Brain microvascular endothelial cell (primary cell): ENCODE measurements at places on chromosomes 5 and 9.

GRCh38 chr9:90927496-90927895, 125.9 kb downstream of the SYK start:
- DNase-seq: no peak

- peak; percentile 24 for DNase-seq
Measured at GRCh38 chr5:175696139-175696854, 38.4 kb downstream of the HRH2 start.

- no peak for DNase-seq
Measured at GRCh38 chr5:143916451-143916850, 104.5 kb downstream of the HMHB1 start.

GRCh38 chr9:137986268-137987099, 108.9 kb downstream of the CACNA1B start:
- no peak for DNase-seq

DNA sequence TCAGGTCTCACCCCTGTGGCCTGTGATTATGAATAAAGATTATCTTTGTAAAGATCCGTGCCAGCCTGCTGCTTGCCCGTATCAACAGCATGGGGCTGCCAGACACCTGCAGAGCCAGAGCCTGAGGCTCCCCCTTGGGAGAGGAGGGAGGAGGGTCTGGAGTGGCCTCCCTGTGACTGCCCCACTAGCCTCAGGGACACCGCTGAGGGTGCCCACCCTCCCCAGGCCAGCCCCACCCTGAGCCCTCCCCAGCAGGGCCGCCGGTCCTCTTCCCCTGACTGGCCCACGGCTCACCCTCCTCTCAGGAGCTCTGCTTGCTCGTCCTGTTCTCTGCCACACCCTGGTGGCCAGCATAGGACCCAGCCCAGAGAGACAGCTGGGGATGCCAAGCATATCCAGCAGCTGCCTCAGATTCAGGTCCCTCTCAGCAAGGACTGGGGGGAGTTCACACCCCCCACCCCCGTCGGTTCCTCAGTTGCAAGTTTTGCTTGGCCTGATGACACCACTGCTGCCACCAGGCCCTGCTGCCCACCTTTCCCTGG, 1.9 kb downstream of the SSNA1 start:
- no peak for DNase-seq

DNA sequence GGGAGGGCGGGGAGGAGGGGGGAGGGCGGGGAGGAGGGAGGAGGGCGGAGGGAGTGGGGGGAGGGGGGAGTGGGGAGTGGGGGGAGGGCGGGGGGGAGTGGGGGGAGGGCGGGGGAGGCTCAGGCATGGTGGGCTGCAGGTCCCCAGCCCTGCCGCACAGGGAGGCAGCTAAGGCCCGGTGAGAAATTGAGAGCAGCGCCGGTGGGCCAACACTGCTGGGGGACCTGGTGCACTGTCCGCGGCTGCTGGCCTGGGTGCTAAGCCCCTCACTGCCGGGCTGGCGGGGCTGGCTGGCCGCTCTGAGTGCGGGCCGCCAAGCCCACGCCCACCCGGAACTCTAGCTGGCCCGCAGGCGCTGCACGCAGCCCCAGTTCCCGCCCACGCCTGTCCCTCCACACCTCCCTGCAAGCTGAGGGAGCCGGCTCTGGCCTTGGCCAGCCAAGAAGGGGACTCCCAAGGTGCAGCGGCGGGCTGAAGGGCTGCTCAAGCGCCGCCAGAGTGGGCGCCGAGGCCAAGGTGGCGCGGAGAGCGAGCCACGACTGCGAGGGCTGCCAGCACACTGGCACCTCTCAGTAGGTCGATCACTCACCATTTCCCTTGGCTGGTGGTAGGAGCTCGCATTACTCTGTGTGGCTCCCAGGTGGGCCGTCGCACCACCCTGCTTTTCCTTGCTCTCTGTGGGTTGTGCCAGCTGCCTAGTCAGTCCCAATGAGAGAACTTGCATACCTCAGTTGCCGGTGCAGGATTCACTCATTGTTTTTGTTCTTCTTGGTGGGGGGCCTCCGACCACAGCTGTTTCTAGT, 160.2 kb downstream of the CNTLN start:
- no peak for DNase-seq

GRCh38 chr5:6827526-6828219, 114.4 kb downstream of the TENT4A start:
- no peak for DNase-seq

DNA sequence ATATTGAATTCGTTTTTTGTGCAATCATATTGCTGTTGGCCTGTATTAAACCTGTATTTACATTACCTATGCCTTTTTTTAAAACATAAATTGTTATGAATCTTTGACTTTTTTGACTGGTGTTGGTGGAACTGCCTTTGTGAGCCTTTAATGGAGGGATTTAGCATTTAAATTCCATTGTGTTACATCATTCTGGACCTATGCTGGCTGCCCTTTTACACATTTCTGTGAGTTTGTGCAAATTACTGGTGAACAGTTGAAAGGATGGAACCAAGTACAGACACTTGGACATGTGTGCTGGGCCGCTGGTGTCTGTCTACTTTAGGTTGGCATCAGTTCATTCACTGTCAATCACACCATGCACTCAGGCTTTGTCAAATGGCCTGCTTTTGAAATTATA, 3.4 kb downstream of the SNX18 start:
- no peak for DNase-seq

- DNase-seq: peak; percentile 33
Measured at GRCh38 chr9:21747175-21747574, 55.3 kb upstream of the MTAP start.

DNA sequence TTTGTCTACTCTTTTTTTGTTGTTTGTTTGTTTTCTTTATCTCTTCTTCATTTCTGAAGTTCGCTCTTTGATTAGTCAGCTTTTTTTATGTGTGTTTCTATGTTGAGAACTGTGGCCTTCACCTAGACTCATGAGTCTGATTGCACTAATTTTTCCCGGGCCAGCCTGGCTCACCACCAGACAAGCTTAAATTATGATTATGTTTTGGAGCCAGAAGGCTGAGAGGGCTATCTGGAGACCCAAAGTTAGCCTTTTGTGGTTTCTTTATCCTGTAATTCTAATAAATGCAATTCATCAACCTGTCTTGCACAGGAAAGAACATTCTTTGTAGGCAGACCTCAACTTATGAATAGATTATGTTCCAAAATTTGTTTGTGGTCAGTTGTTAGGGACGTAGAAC, 20.8 kb upstream of the ACTBL2 start:
- DNase-seq: no peak

GRCh38 chr5:154794525-154795234, 39.5 kb downstream of the LARP1 start:
- peak; percentile 68 for DNase-seq

GRCh38 chr5:116305899-116306298, 221.1 kb downstream of the COMMD10 start:
- no peak for DNase-seq

DNA sequence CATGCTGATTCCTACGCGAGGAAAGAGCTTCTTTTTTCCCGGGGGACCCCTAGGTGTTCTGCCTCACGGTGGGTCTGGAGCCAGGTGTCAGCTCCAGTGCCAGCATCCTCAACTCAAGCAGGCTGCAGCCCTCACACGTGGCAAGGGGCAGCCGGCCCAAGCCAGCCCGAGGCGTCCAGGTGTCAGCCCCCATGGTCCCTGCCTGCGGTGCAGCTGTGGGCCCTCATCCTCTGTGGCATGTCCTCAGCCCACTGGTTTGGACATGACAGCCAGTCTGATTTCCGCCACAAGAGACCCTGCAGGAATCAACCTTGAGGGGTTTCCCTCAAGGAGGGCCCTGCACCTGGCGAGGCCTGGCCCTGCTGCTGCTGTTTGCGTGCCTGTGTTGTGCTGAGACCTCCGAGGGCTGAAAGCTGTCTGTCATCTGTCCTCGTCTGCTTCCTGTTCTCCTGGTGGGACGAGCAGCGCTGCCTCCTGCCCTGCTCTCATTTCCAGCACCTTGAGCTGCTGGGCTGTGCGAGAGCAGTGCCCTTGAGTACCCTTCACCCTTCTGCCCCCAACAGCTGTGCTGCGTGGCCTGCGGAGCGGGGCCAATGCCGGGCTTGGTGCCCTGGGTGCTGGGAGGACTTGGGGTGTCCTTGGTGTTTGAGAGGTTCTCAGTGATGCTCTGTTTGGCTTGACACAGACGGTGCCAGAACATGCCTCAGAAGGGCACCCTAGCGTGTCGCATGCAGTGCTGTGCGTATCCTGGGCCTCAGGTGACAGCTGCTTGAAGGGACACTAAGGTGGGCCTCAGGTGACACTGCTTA, 137.6 kb downstream of the CACNA1B start:
- DNase-seq: no peak

DNA sequence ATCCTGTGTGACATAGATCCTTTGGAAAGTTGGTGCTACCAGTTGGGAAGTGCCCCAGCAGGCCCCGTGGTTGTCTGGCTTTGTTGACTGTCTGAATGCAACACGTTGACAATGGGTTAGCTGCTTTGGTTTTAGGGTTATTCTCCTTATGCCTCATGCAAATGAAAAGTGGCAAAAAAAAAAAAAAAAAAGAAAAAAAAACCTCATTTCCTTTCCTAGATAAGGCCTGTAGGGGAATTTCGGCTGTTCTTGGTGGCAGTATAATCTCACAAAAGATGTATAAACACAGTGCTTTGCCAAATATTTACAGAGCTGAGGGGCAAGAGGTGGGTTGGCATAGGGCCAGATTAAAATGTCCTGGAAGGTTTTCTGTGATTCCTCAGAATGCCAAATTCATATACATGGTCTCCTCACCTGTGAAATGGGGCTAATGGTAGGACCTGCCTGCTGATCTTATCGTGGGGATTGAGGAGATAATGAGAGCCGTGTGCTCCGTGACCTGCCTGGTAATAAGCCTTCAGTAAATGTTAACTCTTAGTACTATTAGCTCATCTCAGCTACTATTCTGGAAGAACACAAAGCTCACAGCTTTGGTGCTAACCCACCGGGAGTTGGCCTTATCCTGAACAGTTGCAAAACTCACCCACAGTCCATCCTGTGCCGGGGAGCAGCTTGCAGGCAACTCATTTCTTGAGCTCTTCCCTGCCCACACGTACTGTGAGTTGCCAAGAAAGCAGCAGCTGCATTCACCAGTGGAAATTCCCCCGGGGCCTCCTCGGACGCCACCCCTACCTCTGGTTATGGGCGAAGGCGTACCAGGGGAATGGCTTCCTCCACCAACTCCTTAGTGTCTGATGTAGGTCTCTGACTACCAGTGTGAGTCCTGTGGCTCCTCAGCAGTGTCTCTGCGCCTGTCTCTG, 220.3 kb downstream of the NR3C1 start:
- DNase-seq: no peak

- DNase-seq: no peak
Measured at GRCh38 chr9:110707419-110707818, 38.8 kb downstream of the MUSK start.

DNA sequence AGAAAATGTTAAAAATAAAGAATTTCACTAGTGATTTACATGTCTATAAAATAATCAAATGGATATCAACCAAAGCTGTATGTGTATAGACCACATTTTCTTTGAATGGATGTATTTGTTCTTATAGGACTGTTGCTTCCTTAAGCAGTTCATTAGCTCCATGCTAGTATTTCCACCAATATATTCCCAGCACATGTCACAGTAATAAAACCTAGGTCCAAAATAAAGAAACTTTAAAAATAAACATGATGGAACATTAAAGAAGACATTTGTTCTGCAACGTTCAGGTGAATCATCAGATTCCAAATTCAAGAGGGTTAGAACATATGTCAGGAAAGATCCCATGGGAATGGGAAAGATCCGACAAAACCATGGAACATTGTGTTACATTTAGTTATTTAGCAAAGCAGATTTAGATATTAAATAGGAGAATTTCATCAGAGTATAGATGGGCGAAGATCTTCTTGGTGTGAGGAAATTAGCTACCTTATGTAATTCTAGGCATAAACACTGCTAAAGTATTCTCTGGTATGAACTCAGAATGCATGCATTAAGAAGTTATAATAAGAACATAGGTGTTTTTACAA, 490.7 kb downstream of the CDH18 start:
- DNase-seq: no peak

- no peak for DNase-seq
Measured at GRCh38 chr5:141811287-141812155, 66.7 kb downstream of the PCDH1 start.

- DNase-seq: peak; percentile 11
Measured at GRCh38 chr9:127397646-127398274, 791 bp downstream of the SLC2A8 start.

DNA sequence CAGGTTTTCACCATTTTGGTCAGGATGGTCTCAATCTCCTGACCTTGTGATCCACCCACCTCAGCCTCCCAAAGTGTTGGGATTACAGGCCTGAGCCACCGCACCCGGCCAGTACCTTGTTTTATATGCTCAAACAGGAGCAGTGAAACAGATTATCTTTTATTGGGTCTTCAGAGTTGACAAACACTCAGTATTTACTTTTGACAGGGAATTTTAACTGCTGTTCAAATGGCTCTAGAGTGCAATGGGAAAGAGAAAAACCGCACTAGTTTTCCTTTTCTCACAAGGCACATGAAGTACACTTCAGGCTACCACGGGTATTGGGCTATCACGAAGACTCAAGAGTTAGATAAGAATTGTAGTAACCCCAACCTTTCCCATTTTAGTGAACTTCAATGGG, 471.9 kb upstream of the DAB2 start:
- DNase-seq: no peak

DNA sequence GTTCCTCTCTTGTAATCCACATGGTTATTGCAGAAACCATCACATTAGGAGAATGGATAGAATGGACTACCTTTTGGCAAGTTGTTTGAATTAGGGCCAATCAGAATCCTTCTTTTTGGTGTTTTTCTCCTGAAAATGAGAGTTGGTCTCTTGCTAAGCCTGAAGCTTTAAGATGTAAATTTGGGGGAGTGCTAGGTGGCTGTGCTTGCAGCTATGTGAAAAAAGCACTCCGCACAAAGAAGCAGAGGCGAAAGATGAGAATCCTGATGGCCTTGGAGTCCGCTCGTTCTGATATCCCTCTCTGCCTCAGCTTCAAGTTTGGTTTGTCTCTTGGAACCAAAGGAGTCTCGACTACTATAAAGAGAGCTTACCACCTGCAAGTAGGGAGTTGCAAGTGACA, 63.6 kb downstream of the INIP start:
- no peak for DNase-seq

DNA sequence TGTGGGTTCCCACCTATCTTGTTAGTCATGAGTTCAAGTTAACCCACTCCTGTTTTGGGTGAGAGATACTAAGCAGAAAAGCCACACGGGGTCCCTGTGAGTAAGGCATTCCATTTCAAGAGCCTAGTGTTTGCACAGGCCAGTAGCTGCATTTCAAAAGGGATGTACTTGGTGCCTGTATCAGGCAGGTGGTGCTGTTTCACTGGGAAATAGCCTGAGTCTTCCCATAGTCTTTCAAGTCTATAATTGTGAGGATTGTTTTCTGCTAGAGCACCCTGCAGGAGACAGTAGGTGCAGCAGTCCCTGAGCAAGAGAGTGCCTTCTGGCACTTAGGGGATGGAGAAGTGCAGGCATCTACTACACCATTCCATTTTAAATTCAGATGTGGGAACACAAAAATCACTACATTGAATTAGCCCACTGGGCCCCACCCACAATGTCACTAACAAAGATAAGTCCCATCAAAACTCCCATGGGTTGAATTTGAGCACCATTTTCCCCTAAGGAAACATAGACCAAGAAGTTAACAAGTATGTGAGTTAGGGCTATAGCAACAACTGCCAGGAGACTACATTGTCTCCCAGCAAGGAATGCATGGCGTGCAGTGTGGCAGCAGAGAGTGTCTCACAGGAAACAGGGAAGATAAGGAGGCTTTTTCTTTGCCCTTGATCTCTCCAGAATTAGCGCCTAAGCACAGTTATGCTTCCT, 263.2 kb downstream of the COX7C start:
- DNase-seq: peak; percentile 88

GRCh38 chr9:32554107-32554506, 1.7 kb upstream of the TOPORS start:
- DNase-seq: no peak
